ENCODE measurements at places on chromosomes 12 and 14.

GRCh38 chr14:61178226-61179060 lies 102.7 kb downstream of the TMEM30B start:
- no peak for DNase-seq

GRCh38 chr12:49294804-49295081 lies 204 bp upstream of the PRPH start:
- DNase-seq, result no peak

- peak; percentile 25 for DNase-seq
Measured at GRCh38 chr12:40224439-40225291, at the start of gene LRRK2. LRRK2 (plus strand) TSS chr12:40224997; CDS start chr12:40225132, 135 bp downstream.

- DNase-seq, result no peak
Measured at GRCh38 chr14:40870252-40870651, 736.4 kb upstream of the LRFN5 start.

DNA sequence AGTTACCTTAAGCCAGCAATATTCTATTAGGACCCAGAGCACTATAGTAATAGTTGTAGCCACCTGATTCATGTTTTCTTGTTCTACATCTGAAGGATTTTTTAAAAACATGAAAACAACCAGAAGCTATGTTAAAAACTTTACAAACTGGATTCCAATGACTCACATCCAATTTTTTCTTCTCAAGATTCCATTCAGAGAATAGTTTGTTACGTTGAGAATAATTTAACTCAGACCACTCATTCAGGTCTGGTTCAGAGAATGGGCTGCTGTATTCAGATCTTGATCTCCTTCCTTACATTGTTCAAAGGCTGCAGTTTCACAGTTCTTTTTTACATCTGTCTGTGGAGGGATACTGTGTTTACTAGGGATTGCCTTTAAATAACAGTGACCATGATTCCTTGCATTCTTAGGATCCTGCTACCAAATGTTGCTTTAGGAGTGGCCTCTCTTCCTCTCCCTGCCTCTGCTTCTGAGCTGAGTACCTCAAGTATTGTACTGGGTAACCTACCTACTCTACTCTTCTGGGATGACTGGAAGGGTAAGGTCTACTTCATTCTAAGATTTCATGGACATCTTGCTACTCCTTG lies 448.0 kb upstream of the FBXO33 start:
- no peak for DNase-seq

GRCh38 chr14:56274556-56274955 lies 156.3 kb downstream of the PELI2 start:
- no peak for DNase-seq

- DNase-seq, result no peak
Measured at GRCh38 chr12:48074266-48074665, 31.6 kb downstream of the SENP1 start.

DNA sequence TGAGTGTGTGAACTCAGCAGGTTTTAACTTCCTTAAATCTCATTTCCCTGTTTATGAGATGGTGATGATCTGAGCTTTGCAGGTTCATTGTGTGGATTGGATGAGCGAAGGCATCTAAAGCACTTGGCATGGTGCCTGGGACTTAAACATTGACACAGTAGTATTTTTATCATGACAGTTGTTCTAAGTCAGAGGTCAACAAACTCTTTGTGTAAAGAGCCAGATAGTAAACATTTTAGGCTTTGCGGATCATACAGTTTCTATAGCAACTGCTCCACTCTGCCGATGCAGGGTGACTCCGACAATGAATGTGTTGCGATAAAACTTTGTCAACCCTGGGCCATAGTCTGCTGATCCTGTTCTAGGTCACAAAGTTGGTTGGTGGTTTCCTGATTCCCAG lies 25.2 kb downstream of the SLC24A4 start:
- DNase-seq, result no peak

DNA sequence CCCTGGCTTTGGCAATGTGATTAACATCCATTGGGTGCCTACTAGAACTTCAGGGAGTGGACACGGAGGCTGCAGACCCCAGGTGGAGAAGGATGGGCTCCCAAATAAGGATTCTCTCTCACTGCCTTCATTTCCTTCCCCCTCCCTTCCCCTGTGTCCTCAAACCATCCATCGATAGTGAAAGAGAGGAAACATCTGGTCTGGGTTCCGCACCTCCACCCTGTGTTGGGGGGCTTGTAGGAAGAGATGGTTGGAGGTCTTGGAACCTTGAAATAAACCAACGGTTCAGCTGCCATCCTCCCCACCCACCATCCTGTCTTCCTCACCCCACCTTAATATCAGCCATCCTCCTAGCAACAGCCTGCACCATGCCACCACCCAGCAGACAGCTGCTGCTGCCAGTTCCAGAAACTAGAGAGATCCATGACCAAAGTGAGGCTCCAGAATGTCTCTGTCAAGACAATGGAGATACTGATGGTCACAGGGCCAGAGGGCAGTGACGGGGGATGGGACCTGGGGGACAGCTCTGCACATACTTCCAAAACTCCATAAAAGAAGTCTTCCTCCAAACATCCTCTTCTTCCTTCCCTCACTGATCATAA lies 153.1 kb upstream of the CCND2 start:
- no peak for DNase-seq

DNA sequence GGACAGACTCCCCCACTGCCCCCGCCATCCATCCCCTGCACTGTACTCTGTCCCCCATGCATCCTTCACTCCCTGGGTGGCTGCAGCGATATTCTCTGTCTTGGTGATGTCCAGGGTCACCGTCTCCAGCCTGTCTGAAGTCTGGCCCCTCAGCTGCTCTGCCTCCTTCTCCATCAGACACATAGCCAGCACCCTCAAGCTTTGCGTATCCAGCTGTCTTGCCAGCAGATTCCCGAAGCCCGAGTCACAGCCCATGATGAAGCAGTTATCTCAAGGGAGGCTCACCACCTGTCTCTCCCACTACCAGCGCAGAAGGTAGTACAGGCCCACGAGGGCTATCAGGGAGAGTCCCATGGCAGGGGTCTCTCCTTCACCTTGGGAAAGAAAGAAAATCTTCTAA lies 77.8 kb downstream of the HSD17B6 start:
- no peak for DNase-seq

DNA sequence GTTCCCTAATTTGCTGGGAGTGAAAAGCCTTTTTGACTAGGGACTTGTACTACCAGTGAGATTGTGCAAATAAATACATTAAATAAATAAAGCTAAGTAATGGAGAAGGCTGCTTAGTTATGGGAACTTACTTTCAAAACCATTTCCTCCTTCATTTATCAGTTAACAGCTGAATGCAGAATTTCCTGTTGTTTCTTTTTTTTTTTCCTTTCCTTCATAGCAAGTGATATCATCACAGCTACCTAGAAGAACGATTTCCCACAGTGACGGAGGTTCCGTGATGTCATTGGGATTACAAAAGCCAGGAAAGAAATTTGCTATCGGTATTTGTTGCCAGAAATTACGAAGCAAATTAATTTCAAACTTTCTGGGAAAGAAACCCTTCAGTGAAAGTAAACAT lies 42.1 kb upstream of the SOCS2 start:
- DNase-seq, result no peak

DNA sequence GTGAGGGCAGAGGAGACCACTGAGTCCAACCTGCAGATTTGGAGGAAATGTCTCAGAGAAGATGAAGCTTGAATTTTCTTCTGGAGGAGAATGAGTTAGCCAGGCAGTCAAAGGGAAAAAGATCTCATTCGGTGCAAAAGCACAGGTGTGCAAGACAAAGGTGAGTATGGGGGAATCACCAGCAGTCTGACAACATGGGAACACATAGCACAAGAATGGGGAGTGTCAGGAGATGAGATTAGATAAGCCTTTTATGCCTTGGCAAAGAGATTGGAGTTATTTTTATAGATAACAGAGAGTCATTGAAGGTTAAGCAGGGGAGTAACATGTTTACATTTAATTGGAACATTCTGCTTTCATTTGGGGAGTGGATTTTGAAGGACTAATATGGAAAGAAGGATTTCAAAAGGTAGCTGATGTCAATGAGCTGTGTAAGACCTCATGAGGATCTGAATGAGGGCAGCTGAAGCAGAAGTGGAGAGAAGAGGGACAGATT lies 171.3 kb upstream of the NTF3 start:
- no peak for DNase-seq

- DNase-seq, result no peak
Measured at GRCh38 chr12:6757028-6757690, 4.2 kb upstream of the MLF2 start.

DNA sequence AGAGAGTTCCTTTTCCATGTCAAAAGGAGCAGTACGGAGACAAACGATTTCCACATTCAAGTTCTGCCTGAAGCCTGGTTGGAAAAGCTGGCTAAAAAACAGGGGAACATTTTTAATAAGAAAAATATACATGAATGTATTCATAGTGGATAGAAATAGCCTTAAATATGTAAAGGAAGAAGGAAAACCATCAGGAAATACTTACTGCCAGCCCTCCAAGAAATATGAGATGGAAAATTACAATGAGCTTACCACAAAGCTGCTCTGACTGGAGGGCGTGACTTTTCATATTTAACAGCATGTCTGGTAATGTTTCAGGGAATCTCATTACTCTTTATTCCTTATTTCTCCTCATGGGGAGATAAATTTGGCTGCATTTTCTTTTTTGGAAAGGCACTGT lies 75.9 kb upstream of the ZDHHC17 start:
- DNase-seq, result no peak

DNA sequence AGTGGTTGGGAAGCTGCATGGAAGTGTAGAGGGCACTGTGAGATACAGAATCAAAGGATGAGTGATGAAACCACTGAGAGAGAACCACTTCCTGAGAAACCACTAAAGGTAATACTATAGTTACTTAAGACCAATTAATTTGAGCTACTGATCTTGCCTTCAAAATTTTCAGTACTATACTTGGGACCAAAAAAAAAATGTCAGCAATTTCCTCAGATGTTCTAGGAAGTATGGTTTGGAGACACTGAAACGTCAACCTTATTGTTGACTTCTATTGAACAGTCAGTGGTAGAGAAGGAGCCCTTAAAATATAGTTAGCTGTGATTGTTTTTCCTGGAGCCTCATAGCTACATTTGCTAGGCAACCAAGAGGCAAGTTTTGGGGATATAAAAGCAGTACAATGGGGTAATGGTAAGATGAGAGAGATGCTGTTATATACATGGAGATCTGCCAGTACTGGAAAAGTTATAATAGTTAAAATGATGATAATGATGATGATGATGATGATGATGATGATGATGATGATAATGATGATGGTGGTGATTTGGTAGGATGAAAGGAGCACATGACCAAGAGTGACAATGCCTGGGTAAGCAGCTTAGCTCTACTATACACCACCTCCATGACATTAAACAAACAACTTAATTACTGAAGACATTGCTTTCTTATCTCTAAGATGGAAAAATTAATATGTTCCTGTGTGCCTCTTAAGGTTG lies 300.9 kb upstream of the G2E3 start:
- DNase-seq, result no peak

- no peak for DNase-seq
Measured at GRCh38 chr12:121992059-121992879, 29.4 kb upstream of the BCL7A start.

- no peak for DNase-seq
Measured at GRCh38 chr14:21518725-21519124, 7.4 kb downstream of the SALL2 start.

DNA sequence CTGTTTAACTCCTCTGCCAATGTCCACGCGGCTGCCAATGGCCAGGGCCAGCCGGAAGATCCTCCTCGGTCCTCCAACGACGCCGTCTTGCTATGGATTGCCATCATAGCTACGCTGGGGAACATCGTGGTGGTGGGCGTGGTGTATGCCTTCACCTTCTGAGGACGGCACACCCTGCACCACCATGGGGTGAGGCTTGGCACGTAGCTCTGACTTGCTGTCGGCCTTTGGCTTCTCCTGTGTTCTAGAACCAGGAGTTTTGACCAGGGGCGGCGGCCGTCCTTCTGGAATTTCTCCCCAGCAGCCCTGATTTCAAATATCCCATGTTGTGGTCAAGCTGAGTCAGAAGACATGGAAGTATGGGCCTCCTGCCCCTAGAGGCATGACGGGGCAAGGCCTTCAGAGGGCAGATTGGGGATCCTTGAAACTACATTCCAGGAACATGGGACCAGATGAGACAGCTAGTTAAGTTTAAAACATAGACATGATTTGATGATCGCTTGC lies 47.5 kb downstream of the C14orf132 start:
- DNase-seq, result no peak

DNA sequence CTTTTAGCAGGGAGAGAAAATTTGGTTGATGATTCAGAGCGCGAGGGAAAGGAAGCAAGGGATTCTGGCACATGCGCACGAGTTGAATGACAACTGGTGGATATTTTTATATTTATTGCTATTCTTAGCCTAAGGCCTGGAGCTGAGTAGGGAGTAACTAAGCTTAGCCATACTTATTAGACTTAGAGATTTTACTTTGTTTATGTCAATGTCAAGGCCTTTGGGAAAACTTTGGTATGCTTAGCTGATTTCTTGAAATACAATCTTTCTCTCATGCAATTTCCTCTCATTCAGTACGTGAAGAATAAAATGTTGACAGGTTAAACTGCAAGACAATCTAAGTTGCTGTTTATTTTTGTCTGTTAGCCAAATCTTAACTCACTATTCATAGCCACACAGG lies 101.1 kb downstream of the CRADD start:
- DNase-seq, result no peak

GRCh38 chr12:96099986-96100385 lies 64.6 kb upstream of the LTA4H start:
- no peak for DNase-seq

GRCh38 chr12:53489242-53489864 lies 9.9 kb downstream of the MAP3K12 start:
- DNase-seq, result no peak

DNA sequence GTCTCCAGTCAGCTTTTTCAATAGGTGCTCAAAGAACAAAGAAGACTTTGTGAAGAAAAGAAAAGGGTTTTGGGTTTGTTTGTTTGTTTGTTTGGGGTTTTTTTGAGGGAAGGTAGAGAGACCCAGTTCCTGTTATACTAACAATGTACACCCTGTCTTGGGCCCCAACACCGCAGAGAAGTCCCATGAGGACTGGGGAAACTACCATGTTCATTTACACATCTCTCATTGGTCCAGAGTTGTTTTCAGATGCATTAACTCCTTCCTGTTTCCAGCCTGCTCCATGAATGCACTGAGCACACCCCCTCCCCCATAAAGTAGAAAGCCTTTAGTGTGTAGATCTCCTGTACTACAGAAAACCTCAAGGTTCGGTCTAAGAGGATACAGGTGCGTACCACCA lies 51.1 kb upstream of the SLC8A3 start:
- no peak for DNase-seq

DNA sequence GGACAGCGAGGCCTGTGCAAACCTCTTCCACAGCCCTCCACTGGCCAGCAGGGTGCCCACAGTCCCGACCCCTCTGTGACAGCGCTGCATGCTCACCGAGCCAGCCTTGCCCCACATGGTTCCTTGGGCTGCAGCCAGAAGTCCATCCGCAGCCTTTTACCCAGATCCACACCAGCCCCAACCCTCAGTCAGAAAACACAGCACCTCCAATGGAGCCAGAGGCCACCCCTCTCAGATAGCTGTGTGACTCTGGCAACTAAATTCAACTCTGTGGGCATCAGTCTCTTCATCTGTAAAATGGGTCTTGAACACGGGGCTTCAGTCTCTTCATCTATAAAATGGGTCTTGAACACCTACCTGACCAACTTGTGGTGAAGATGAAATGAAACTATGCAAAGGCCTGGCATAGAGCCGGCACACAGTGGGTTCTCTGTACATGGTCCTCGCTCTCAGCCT lies 38.0 kb downstream of the NFKBIA start:
- no peak for DNase-seq
